ENCODE measurements at places on chromosomes 4 and X.

- DNase-seq, result peak; percentile 43
These were observed 12.8 kb downstream of the TBC1D9 start for GRCh38 chr4:140743194-140743931.

GRCh38 chr4:187073820-187074219, 350.2 kb upstream of the FAT1 start:
- DNase-seq, result no peak

GRCh38 chr4:98939892-98940298, 11.0 kb upstream of the EIF4E start:
- no peak for DNase-seq

DNA sequence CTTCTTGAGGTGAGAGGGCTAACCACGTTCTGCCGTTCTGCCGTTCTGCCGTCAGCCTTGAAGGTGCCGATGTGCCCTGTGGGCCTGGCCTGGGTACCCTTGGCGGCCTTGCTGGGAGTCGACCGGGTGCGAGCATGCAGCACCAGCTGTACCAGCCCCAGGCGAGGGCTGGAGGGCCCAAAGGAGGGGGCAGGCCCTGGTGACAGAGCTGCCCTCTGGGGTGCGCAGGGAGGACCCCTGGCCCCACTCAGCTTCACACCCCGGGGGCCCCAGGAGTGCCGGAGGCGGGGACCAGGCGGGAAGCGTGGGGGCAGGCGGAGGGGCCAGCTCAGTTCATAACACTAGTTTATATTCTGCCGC, 22.1 kb downstream of the UVSSA start:
- no peak for DNase-seq

- no peak for DNase-seq
These were observed 50.8 kb upstream of the SETD7 start for GRCh38 chr4:139606579-139607501.

DNA sequence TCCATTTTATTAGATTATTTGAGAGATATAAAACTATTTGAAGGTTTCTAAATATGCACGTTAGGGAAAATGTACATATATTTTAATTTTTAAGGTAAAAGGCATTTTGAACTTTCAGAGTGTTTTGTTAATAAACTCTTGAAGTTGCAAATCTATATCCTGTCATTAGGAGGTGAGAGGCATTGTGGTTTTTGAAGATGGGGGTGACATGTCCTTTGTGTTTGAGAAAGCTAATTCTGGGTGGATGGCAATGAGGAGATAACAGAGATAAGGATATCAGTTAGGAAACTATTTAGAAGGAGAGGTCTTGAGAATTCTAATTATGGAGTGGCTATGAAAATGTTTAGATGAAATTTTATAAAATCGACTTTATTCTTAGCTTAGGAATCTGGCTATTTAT, 6.1 kb downstream of the STIM2 start:
- no peak for DNase-seq

GRCh38 chr4:16386711-16387320, 160.5 kb upstream of the TAPT1 start:
- no peak for DNase-seq

DNA sequence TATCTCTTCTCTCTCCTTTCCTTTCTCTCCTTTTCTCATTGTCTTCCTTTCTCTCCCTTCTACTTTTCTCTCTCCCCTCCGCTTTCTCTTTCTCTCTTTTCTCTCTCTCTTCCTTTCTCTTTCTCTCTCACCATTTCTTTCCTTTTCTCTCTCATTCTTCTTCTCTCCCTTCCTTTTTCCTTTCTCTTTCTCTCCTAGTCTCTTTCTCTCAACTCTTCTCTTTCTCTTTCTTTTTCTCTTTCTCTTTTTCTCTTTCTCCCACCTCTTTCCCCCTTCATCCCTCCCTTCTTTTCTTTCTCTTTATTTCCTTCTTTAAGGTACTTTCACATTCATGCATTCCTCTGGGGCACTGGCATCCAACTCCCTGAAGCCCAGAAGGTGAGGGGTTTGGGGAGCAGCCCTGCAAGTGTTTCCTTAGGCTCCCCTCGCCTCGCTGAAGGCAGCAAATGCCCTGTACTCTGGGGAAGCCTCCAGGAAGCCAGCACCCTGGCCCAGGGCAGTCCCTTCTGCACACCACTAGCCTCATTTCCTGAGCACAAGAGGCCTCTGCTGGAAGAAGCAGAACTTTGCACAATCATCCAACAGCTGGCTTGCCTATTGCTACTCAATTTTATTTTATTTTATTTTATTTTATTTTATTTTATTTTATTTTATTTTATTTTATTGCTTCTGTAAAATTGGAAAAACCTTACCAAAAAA, 124.2 kb downstream of the NFKB1 start:
- no peak for DNase-seq

- DNase-seq, result no peak
These were observed 212.5 kb downstream of the PRDM5 start for GRCh38 chr4:120709991-120710390.

DNA sequence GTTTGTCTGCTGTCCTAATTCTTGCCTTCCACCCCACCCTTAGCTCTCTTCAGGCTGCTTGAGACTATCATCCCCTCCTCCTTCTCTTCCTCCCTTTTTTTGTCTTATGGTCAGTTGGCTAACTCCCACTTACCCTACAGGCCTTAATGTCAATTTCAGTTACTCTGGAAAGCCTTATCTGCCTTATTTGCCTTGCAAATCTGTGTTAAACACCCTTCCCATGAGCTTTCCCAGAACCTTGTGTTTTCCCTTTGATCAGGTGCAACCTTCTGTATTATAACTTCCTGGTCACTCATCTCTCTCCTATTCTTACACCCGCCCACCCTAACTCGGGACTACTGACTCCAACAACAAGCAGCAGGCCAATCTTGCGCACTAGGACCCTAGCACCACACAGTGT, 74.8 kb downstream of the COX18 start:
- peak; percentile 63 for DNase-seq

GRCh38 chr4:140170299-140170698, 16.3 kb upstream of the MAML3 start:
- DNase-seq, result no peak

- no peak for DNase-seq
These were observed 64.4 kb downstream of the RPS6KA6 start for GRCh38 chrX:84123585-84123984.

GRCh38 chrX:72540318-72540717, 32.3 kb downstream of the HDAC8 start:
- peak; percentile 9 for DNase-seq

GRCh38 chr4:174869339-174869738, 40.3 kb upstream of the GLRA3 start:
- no peak for DNase-seq

DNA sequence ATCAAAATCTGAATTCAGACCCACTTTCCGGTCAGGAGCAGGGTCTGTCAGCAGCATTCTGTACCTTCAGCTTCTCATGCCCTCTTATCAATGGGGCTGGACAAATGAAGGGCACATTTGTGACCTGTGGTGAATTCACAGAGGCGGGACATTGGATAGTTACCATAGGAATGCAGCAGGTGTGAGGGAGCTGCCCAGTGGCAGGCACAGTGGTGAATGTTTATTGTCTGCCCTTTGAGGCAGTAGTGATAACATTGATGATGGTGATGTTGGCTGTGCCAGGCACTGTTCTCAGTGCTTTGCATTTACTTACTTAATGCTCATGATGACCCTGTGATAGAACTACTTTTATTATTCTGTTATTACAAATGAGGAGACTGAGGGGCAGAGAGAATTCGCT, 101.2 kb upstream of the KIT start:
- DNase-seq, result no peak

DNA sequence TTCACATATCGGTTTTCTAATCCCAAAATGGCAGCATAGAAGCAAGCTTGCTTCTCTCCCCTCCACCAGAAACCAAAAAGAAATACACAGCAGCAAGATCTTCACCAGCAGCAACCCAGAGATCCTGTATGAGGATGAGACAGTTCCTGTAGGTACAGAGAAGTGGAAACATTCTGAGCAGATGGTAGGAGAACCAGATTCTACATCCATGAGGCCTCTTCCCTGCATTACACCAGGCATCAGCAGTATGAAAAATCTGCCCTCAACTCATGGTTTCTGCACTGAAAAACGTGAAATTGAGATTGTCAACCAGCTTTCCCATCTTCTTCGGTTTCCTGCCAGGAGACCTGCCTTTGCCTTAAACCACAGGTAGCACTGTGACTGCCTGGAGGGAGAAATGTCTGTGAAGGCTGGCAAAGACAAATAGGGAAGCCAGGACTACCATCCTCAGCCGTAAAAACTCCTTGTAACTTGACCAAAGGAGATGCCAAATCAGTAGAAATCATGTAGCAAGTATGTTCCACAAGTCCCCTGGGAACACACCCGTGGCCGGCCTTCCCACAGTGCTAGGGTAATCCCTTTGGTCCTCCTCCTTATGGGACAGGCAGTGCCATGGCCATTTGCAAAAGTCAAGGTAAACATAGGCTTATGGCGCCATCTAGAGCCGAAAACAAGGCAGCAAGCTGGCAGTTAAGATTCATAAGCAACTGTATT, 24.0 kb upstream of the MTHFD2L start:
- peak; percentile 17 for DNase-seq

- no peak for DNase-seq
These were observed 11.6 kb upstream of the CTBP1 start for GRCh38 chr4:1260418-1261106.

- no peak for DNase-seq
These were observed 181.0 kb downstream of the CHRDL1 start for GRCh38 chrX:110614596-110614995.

DNA sequence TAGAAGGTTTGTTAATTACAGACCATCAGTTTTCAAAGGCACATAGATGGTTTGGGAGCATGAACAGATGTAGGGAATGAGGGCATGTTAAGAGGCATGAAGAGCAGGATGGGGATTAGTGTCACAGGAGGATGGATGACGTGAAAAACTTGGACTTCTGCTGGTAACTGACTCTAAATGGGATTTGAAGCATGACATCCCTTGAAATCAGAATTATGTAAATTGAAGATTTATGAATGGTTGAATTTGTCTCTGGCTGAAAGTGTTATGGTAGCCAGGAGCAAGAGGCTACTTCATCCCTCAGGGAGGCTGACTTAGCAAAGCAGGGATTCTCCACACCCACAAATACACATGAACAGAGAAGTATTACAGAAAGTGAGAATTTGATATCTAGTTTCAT, 454.6 kb downstream of the MAGEB5 start:
- DNase-seq, result no peak

DNA sequence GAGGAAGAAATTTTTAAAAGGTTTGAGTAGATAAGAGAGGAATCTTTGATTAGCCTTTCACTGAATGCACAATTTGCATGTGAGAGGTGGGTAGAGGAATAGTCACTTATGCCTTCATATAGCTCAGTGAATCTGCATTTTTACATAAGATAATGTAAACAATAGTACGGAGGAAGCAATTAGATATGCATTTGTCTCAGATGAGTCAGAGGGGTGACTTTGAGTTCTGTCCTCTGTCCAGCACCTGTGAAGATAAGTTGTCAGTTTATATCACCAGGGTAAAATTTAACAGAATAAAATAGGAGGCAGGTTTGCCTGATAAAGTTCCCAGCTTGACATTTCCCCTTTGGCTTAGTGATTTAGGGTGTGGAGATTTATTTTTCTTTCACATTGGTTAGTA, 841.9 kb downstream of the PCDH18 start:
- no peak for DNase-seq

DNA sequence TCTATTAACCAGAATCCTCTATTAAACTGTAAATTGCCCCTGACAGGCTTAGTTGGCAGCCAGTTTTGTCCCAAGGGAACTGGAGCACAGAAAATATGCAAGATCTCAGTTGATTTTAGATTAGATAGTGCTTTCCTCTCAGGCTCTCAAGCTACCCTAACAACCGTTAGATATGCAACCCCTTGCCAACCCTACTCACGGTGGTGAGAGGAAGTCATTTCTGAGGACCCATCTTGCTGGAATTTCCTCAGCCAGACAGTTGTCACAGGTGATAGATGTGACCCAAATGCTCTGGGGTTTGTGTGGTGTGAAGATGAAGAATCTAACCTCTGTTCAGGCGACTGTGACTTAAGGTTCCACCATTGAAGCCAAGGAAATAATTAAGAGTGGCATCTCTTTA, 447.1 kb downstream of the MID1IP1 start:
- DNase-seq, result no peak

GRCh38 chr4:1326751-1327525, 20.1 kb upstream of the UVSSA start:
- no peak for DNase-seq

DNA sequence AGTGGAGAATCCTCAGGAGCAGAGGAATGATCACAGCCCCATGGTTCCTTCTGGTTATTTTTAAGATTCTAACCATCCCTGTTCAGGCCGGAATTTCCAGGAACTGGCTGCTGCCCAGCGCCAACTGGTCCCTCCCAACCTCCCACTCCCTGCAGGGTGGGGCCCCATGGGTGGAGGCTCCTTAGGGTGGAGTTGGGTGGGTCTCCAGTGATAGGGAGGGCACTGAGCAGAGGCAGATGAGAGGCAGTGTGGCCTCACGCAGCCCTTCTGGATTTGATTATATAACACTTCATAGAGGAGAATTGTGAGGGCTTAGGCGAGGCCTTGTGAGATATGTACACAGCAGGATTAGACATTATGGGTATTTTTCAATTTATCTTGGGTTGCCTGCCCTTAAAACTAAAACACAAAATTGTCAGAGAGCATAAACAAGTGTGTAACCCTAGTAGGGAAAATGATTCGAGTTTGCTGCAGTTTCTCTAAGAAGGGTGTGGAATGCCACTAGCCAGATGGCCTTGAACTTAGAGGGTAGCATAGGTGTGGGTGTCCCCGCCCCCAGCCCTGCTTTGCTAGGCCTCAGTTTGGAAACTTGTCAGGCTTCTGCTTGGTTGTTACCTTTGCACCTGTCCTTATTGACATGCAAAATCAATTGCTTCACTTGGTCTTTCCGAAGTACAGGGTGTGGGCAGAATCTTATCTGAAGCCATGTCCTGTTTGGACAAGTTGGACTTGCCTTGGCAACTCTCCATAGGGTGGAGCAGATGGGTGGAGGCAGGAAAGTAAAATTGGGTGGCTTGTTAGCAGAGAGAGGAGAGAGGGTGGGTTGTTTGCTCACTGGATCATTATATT, 9.4 kb downstream of the KLF3 start:
- peak; percentile 82 for DNase-seq

DNA sequence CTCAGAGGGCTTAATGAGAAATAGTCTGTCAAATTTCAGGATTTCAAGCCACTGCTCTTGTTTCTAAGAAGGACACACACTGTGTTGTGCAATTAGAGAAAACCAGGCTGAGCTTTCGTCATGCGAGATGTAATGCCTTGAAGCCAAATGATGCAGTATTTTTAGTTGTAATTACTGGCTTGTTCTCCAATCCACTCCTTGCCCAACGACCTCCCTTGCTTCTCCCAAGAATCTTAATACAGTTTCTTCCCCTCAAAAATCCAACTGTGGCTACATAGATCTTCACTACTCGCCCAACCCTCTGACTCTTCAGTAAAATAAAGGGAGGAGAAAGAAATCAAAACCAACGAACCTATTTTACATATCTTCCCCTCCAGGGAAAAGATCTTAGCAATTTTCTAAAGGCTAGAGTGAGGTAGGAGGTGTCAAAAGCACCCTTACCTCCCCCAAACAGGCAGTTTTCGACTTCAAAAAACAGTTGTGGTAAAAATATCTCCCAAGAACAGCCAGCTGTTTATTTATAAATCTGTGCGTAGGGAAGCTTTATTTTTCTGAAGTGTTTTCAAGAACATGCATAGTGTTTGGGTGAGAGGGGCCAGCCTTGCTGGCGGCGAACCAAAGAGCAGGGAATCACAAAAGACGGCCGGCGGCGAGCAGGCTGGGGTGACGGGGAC, 68.7 kb downstream of the MGST2 start:
- DNase-seq, result no peak

Data from NCI-H526 treated with DMSO at 0.1 percent for 48 hours (cell line).